NCI-H524 (cell line): ENCODE measurements at places on chromosomes 16 and 17.

DNA sequence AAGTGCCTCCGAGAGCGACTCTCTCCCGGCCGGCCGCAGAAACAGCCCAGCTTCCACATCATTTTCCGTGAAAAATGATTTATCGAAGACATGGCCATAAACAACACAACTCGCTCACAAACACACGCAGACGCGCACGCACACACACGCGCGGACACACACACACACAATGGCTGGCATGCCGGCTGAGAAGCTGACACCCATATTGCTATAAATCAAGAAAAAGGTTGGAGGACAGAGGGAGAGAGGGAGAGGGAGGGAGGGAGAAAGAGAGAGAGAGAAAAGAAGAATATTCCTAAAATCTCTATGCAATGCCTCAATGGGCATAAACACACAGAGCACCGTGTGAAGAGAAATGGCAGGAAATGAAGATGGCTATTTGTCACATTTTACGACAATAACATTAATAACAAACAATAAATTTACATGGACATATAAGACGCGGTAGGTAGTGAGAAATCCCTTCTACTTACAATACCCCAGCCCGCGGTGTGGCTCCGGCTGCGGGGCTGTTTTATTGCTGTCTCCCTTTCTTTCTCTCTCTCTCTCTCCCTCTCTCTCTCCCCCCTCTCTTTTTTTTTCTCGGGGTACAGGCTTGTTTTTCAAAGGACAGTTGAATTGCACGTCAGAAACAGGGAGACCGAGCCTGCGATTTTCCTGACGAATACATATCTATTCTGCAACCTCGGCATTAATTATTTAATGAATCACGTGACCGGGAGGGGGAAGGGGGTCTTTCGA, 9.5 kb downstream of the HOXB4 start:
- no peak for DNase-seq

- DNase-seq, result no peak
These were observed 1.5 kb downstream of the N4BP1 start for GRCh38 chr16:48608452-48608851.

GRCh38 chr17:283911-284675, 68.5 kb downstream of the RPH3AL start:
- no peak for DNase-seq

DNA sequence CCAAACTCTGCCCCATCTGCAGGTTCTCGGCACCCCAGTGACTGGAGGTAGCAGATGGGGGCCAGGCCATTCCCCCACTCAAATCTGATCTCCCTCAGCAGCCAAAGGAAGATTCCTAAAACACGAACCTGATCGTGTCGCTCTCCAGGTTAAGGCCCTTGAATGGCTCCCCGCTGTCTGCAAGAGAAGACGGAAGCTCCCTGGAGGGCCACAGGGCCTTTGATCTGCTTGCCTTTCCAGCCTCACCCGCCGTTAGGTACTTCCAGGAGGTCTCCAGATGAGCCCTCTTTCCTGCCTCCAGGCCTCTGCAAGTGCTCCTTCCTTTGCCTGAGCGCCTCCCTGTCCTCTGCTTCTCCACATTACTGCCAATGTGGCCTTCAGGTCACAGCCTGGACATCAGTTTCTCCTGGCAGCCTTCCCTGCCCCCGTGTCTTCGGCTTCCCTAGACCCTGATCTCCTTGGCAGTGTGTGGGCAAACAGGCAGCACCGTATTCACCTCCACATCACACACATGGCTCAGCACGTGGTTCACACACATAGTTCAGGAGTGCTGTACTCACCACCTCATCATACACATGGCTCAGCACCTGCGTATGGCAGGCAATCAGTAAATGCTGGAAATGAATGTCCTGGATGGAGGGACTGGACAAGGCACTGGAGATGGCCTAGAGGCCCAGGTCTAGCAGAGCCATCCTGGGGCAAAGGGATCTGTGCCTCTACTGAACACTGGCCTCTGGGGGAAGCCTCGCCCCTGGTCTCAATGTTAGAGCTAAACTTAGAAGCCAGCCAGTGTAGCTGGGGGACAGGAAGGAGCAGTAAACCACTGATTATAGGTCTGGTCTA, 26.4 kb upstream of the MRPS23 start:
- DNase-seq, result peak; percentile 36

DNA sequence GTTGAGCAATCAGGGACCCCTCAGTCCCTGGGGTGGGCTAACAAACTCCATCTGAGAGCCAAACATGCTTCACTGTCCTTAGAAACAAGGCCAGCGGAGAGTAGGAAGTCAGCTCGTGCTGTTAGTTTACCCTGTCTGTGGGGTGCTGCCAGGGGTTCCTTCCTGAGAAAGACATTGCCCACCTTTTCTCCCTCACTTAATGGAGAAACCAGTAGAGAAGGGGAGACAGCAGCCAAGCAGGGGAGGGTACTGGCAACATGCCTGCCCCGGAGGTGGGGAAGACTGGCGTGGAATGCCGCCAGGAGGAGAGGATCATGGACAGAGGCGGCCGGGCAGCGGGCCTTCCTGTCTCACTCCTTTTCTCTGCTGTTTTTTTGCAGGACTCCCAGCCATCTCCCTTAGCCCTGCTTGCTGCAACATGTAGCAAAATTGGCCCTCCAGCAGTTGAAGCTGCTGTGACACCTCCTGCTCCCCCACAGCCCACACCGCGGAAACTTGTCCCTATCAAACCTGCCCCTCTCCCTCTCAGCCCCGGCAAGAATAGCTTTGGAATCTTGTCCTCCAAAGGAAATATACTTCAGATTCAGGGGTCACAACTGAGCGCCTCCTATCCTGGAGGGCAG, 19.9 kb downstream of the SP2 start:
- no peak for DNase-seq

DNA sequence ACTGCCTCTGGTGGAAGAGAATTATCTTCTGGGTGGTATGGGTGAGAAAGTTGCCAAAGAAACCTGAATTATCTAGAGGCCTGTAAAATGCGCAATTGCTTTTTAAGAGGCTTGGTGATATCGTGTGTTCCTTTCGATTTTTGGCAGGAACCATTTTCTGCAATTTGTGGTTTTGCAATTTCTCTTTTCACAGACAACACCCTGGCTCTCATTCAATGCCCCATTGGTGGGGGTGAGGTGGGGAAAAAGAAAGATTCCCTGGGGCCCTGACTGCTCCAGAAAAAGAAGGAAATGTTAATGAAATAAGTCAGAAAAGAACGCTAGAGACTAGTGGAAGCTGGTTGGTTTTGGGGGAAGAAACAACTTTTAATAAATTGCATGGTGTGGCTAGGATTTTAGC, 77.4 kb downstream of the ANKFN1 start:
- no peak for DNase-seq

DNA sequence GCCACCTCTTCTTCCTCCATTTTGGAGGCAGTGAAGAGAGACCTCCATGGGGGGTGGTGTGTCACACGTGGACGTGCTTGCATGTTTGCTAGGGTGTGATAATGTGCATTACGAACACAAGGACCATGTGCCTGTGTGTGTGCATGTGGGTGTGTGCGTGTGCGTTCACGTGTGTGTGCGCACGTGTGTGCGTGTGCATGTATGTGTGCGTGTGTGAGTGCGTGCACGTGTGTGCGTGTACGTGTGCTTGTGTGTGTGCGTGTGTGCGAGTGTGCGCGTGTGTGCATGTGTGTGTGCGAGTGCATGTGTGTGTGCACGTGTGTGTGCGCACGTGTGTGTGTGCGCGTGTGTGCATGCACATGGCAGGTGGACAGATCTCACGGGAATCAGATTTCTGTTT, 29.5 kb downstream of the RNF213 start:
- no peak for DNase-seq

GRCh38 chr16:87382023-87382785, 1.4 kb downstream of the FBXO31 start:
- no peak for DNase-seq
